ENCODE measurements at places on chromosomes 2 and 18.

GRCh38 chr2:55771612-55772011 lies 78.0 kb upstream of the PNPT1 start:
- no peak for DNase-seq

- no peak for DNase-seq
Measured at GRCh38 chr18:44796429-44797428, 116.0 kb downstream of the SETBP1 start.

GRCh38 chr2:207768866-207769596 lies 675 bp downstream of the FZD5 start:
- no peak for DNase-seq

DNA sequence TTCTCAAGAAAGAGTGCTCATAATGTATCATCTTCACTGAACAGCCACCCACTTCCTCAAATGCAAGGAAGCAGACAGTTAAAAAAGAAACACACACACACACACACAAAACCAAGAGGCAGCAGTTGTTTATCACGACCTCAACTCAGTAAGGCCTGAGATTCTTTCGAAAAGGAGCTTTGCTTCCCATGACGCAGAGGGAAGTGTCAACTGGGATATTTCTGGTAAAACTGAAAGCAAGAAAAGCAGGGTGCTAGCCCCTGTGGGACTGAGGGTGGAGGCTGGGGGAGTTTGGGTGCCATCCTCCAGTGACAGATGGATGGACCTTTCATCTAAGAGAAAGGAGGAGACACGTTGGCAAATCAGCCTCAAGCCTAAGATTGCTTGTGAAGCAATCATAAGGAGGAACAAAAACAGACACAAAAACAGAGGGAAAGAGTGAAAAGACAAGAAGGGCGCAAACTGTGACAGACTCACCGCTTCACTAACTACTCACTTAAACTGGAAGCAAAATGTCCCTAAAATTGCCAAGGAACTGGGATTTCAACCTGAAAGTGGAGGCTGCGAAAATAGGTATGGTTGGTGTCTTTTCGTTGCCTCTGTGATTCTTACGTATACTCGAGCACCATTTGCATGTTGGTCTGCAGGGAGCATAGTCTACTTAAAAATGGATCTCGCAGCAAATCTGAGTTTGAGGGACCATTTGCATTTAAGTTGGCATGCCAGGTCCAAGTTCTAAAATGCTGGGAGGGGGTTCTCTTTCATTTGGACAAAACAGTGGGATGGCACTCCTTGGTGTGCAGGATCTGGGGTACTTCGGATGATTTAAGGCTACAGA lies at the start of gene ARHGAP25:
TSS of gene ARHGAP25 (plus strand) at position 124 of the 838 bp plus-strand sequence. CDS start at position 513, 389 bp downstream.
- no peak for DNase-seq

DNA sequence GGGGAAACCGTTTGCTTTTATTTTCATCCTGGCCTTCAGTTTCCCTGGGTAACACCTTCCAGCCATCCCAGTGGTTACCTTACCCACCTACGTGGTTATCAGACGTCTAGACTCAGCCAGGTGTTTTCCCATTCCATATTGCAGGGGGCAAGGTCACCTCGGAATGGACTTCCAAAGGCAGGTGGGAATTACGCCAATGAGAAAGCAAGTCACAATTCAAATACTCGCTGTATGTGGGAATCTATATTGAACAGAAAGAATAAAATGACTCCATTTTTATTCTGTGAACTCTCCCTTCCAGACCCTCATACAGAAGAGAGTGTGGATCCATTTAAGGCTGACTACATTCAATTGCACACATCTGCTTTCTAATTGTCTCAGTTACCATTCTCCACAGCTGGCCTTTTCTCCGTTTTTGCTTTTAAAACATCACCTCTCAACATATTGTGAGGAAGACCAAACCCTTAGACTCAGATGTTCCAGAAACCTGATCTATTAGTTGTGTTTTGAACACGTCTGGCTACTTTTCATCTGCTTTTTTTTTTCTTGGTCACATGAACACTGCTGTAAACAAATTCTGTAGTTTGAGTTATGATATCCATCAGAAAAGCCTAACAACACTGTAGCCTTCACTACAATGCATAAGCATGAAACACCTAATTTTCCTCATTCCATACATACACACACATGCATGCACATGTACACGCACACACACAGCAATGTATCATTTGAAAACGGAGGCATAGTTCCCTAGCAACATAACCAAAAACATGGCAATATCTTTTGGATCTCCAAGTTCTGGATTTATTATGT lies 59.8 kb downstream of the BCL2 start:
- DNase-seq = peak; percentile 34

DNA sequence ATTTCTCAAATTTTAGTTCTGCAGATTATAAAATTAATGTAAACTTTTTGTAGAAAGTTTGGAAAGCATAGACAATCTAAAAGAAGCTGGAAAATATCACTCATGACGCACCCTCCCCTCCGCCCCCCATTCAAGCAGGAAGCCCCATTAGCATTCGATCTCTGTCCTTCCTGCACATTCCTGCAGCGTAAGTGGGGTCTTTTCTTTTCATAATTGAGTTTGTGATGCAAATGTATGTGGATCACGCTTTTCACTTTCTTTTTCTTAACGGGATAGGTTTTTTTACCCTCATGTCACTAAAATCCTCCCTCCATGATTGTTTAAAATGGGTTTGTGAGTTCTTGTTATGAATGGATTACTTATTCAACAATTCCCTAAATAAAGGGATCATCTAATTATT lies 181.7 kb upstream of the HDAC4 start:
- DNase-seq = no peak

GRCh38 chr2:125684256-125684655 lies 971.7 kb upstream of the GYPC start:
- no peak for DNase-seq

- DNase-seq = no peak
Measured at GRCh38 chr2:205187731-205188130, 494.6 kb upstream of the NRP2 start.

- DNase-seq = no peak
Measured at GRCh38 chr2:7571701-7572100, 654.5 kb downstream of the RNF144A start.

DNA sequence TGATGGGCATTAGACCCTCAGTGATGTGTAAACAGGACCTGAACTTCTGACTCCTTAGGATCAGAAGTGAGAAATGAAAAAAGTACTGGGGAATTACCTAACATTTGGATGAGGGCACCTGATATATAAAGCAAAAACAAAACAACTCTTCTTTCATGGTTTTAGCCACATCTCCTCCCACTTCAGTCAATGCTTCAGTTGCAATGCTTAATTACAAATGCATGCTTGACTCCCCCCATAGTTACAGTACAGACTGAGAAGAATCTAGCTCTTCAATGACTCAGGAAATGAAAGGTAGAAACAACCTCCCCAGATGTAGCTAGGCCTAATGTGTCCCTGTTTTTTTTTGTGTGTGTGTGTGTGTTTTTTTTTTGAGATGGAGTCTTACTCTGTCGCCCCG lies 276.8 kb upstream of the POU3F3 start:
- no peak for DNase-seq

DNA sequence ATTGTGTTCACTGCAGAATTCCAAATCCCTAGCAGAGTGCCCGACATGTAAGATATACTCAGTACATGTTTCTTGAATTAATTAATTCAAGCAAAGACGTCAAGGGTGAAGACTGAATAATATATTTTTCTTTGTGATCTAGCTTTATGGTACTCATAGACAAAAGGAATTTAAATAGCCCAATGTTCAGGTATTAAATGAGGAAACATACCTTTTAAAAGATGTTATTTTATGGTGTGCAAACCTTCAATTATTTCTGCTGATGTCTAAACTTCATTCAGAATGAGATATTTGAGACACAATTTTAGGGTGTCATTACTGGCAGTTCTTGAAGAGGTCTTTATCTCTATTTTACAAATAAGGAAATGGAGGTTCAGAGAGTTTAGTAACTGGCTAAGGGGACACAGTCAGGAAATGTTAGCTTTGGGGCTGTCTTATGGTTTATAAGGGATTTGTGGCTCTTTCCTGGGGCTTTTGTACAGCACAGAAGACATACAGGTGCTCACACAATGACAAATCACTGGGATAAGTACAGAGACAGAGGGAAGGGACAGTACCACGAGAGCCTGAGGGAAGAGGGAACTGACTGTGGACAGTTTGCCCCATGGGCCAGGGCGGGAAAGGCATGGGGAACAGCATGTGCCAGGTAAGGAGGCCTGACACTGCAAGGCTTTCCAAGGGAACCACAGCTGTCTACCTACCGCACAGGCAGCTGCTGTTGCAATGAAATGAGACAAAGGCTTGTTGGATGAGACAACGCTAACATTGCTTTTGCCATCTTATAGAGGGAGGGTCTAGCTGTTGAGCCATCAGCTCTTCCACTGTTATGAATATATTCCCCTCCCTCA lies 155.3 kb downstream of the DDX1 start:
- DNase-seq = no peak

DNA sequence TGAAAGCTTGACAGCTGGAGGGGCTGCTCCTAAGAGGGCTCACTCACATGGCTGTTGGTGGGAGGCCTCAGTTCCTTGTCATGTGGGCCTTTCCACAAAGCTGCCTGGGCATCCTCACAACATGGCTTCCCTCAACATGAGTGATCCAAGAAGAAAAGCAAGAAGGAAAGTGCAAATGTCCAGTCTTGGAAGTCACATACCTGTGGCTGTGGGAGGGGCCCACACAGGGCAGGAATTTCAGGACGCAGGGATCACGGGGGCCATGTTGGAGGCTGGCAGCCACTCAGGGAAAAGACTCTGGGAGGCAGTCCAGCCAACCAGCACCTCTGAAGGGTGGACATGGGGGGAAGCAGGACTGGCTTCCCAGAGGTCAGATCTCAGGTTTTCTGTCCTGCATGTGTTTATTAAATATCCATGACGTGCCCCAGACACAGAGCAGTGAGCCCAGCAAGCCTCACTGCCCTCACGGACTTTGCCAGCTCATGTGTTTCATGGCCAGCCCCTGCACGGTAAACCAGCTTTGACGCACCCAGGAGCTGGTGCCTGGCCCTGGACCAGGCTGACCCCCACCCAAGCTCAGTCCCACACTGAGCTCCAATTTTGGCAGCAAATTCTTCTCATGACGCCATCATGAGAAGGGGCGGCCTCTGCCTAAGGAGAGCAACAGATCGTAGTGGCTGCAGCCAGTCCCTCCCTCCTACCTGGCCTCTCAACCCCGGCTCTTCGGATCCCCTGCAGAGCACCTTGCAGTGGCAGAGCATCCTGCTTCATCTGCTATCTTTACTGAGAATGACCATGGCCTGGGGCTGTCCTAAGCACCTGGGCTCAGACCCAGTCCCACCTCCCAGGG lies 34.7 kb upstream of the GPR17 start:
- no peak for DNase-seq

DNA sequence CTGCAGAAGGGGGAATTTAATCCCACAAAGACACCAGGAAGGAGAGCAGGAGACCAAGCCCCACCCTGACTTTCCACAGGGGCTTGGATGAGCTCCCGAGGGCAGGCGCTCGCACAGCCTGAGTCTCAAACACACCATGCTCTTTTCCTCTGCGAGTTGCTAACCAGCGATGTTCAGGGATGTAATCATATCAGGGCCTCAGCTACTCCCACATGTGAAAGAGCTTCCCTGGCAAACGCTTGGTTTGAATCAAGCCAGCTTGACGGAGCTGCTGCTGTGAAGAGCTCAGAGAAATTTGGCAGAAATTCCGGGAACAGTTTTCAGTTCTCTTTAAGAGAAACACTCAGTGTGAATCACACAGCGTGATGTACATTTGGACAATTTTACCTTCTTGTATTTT lies 385.8 kb downstream of the GALR1 start:
- no peak for DNase-seq

DNA sequence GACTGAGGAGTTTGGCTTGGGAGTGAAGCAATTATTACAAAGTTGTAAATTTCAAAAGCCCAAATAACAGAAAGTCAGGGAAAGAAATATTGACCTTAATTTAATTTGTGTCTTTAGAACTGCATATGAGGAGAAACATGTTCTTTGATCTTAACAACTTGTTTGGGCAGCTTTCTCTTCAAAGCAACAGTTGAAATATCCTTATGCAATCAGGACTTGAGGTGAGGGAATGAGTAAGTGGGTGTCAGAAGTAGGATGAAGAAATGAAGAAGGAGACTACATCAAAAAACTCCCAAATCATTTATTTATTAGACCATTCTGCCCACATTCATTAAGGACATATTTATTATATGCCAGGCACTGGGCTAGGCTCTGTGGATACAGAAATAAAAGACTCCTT lies 129.4 kb downstream of the GCA start:
- DNase-seq = no peak

- no peak for DNase-seq
Measured at GRCh38 chr2:186281726-186282125, 204.3 kb upstream of the ZC3H15 start.

DNA sequence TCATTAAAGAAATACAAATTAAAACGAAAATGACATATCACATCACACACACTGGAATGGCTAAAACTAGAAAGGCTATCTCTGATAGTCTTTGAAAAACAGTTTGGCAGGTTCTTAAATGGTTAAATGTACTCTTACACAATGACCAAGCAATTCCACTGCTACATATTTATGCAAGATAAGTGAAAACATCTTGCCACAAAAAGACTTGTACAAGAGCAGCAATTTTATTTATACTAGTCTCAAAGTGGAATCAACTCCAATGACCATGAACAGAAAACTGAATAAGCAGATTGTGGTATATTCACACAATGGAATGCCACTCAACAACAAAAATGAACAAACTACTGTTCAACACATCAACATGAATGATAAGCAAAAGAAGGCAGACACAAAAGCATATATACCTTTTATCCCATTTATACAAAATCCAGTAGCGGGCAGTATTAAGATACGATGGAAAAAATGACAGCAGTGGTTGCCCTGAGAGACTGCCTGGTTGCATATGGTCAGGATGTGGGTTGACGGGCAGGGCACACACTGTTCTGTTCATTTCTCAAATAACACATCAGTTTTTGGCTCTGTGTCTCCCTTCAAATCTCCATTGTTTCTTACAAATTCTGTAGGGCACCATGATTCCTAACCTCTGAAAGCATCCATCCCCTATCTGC lies 25.4 kb downstream of the SP100 start:
- no peak for DNase-seq

DNA sequence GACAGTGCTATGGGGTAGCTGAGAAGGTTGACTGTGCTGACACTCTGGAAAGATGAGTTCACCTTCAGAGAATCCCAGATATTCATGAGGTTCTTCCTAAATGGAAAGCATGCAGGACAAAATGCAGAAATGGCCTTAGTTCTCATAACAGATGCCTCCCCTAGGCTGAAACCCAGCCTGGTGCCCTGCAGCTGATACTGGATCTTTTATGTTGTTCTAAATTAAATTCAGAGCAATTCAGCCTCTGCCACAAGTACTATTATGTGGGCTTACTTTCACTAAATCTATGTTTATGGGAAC lies 172.0 kb upstream of the SERPINE2 start:
- no peak for DNase-seq

DNA sequence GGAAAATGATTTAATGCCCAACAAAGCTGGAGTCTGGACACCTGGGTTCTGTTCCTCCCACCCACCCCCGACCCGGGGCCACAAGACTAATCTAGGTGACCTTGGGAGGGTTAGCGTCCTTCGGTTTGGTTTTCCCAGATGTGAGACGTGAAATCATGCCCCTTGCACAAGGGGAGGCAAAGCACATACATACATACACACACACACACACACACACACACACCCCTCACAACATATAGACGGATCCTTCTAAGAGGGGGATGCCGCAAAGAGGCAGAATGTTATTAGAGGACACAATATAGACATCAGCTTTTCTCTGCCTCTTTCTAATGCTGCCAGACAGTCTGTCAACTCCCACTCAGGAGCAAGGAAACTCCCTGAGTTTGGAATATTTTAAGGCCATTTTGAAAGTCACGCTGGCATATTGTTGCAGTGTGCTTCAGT lies 616 bp upstream of the RBMS1 start:
- no peak for DNase-seq
